NCI-H1105 treated with DMSO at 0.1 percent for 48 hours (cell line): ENCODE measurements at places on chromosomes 1 and 21.

GRCh38 chr1:38361566-38361965 is 315.0 kb upstream of the POU3F1 start:
- DNase-seq, result peak; percentile 1

GRCh38 chr1:44743211-44743610 is 3.6 kb downstream of the KIF2C start:
- DNase-seq, result no peak

- DNase-seq, result no peak
Observed at GRCh38 chr1:227654431-227654830, 80.7 kb downstream of the JMJD4 start.

DNA sequence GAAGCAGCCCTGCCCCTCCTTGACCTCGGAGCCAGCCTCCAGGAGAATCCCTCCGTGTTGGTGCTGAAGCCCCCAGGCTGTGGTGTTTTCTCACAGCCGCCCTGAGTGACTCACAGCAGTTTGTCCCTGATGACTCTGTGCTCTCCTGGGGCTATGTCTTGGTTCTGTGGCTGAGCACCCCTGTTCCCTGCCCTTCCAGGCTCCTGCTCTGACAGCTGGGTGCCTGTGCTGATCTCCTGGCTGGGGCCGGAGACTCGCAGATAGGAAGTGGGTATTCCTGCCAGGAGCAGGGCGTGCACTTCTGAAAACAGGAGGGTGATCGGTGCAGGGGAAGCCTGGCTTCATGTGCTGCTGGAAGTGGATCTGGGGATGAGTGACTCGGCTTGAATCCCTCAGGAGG is 34.5 kb downstream of the POFUT2 start:
- DNase-seq, result no peak

DNA sequence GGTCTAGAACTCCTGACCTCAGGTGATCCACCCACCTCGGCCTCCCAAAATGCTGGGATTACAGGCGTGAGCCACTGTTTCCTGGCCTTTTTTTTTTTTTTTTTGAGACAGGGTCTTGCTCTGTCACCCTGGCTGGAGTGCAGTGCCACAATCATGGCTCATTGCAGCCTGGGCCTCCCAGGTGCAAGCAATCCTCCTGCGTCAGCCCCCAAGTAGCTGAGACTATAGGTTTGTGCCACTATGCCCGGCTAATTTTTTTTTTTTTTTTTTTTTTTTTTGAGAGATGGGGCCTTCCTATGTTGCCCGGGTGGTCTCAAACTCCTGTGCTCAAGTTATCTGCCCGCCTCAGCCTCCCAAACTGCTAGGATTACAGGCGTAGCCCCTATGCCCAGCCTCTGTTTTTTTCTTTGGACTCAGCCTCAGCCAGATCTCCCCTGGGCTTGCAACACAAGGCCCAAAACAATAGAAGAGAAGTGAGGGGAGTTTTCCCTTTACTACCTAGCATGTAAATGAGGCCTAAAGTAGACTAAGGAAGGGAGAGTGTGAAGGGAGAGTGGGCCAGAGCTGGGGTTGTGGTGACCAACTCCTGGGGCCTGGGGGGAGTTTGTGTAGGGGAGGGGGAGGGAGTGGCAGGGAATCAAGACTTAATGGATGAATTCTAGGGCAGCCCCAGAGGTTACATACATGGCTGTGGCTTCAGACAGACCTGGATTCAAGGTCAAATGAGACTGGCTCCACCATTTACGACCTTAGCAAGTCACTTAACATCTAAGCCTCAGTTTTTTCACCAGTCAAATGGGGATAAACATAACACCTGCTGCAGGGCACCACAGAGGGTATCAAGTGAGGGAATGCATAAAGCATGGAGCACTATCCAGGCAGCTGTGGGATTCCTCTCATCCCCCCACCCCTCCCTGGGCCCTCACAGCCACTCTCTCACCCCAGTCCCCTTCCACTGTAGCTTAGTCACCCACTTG is 1.6 kb upstream of the CD52 start:
- no peak for DNase-seq
